Stimulated activated naive B cell treated with anti-CD40 and anti-IgM and Interleukin-4, amounts not matched to agents 10 μg/mL and 1 μg/mL and 100 μg/mL, for 72 hours (primary cell): ENCODE measurements at places on chromosomes 2 and 18.

- peaks cover 49% of the 10 kb centered on the region for H3K4me1 ChIP-seq
- H3K4me3 ChIP-seq, result peak overlapping the region; percentile 60
- H3K36me3 ChIP-seq, result no peaks in the 10 kb centered on the region
- H3K27ac ChIP-seq, result peak overlapping the region; percentile 37
Measured at GRCh38 chr18:74064510-74064909, 83.1 kb downstream of the FBXO15 start.

GRCh38 chr2:30040147-30040546 lies 106.7 kb upstream of the YPEL5 start:
- H3K36me3 ChIP-seq, result no peaks in the 10 kb centered on the region
- no peak for DNase-seq
- H3K27ac ChIP-seq, result no peak overlapping the region
- peaks cover 20% of the 10 kb centered on the region for H3K27me3 ChIP-seq
- no peaks in the 10 kb centered on the region for H3K4me1 ChIP-seq

- H3K4me3 ChIP-seq, result no peak overlapping the region
- H3K27ac ChIP-seq, result no peak overlapping the region
- H3K4me1 ChIP-seq, result no peaks in the 10 kb centered on the region
- no peak for DNase-seq
- H3K27me3 ChIP-seq, result no peaks in the 10 kb centered on the region
- H3K36me3 ChIP-seq, result peaks cover 14% of the 10 kb centered on the region
Measured at GRCh38 chr2:171864357-171864985, 29.6 kb downstream of the SLC25A12 start.

GRCh38 chr2:237760506-237761502 lies 37.8 kb upstream of the RBM44 start:
- no peak for DNase-seq
- no peak overlapping the region for H3K4me3 ChIP-seq
- no peaks in the 10 kb centered on the region for H3K4me1 ChIP-seq
- no peak overlapping the region for H3K27ac ChIP-seq

- H3K36me3 ChIP-seq, result no peaks in the 10 kb centered on the region
- H3K27ac ChIP-seq, result no peak overlapping the region
- no peaks in the 10 kb centered on the region for H3K27me3 ChIP-seq
- DNase-seq, result no peak
- no peak overlapping the region for H3K4me3 ChIP-seq
Measured at GRCh38 chr2:7692657-7693161, 775.5 kb downstream of the RNF144A start.

- no peak for DNase-seq
- no peak overlapping the region for H3K27ac ChIP-seq
- no peaks in the 10 kb centered on the region for H3K36me3 ChIP-seq
- no peaks in the 10 kb centered on the region for H3K4me1 ChIP-seq
- H3K27me3 ChIP-seq, result no peaks in the 10 kb centered on the region
- no peak overlapping the region for H3K4me3 ChIP-seq
Measured at GRCh38 chr2:182506606-182507005, 79.8 kb upstream of the PDE1A start.

- no peaks in the 10 kb centered on the region for H3K27me3 ChIP-seq
- no peaks in the 10 kb centered on the region for H3K36me3 ChIP-seq
- no peak for DNase-seq
- peaks cover 54% of the 10 kb centered on the region for H3K4me1 ChIP-seq
- peak overlapping the region; percentile 45 for H3K4me3 ChIP-seq
Measured at GRCh38 chr2:10305254-10305635, 2.5 kb downstream of the HPCAL1 start.

- no peak overlapping the region for H3K4me3 ChIP-seq
- peaks cover 1% of the 10 kb centered on the region for H3K27me3 ChIP-seq
- no peak for DNase-seq
- H3K27ac ChIP-seq, result no peak overlapping the region
- no peaks in the 10 kb centered on the region for H3K36me3 ChIP-seq
- no peaks in the 10 kb centered on the region for H3K4me1 ChIP-seq
Measured at GRCh38 chr18:8142131-8142711, 467.0 kb upstream of the RAB12 start.

- peaks cover 21% of the 10 kb centered on the region for H3K27me3 ChIP-seq
- no peak for DNase-seq
- no peak overlapping the region for H3K27ac ChIP-seq
- peaks cover 27% of the 10 kb centered on the region for H3K4me1 ChIP-seq
- H3K36me3 ChIP-seq, result peaks cover 17% of the 10 kb centered on the region
Measured at GRCh38 chr18:23141104-23141999, 6.1 kb downstream of the CABLES1 start.

DNA sequence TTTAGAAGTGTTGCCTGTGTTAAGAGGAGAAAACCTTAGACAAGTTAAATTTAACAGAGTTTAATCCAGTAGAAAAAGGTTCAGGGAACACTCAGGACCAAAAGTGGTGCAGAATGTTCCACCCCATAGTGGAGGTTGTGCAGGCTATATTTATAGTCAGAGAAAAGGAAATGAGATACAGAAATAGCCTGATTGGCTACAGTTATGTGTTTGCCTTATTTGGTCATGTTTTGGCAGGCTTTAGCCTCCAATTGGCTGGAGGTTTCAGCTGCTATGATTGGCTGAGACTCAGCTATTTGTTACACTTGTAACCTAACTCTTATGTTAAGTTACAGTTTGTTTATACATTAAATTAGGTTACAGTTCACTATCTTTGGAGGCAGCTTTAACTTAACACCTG lies 4.2 kb downstream of the STAMBP start:
- no peak for DNase-seq
- no peak overlapping the region for H3K4me3 ChIP-seq
- peaks cover 25% of the 10 kb centered on the region for H3K4me1 ChIP-seq
- H3K27me3 ChIP-seq, result no peaks in the 10 kb centered on the region
- no peak overlapping the region for H3K27ac ChIP-seq

DNA sequence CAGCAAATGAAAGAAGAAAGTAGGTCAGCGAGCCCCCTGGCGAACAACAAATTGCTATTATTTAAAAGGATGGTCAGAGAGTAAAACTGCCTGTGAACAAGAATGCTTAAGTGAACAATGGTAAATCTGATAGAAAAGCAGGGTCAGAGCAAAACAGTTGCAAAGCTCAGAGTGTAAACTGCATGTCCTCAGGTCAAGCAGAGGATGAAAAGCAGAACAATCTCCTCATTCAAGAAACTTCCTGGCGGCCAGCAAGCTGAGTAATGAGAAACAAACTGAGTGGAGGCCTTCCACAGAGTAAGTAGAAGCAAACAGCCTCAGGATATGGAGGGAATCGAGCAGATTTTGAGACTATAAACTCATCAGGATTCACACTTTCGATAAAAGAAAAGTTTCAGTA lies 117.9 kb downstream of the PPP1R1C start:
- no peak for DNase-seq
- no peak overlapping the region for H3K27ac ChIP-seq
- H3K36me3 ChIP-seq, result no peaks in the 10 kb centered on the region

DNA sequence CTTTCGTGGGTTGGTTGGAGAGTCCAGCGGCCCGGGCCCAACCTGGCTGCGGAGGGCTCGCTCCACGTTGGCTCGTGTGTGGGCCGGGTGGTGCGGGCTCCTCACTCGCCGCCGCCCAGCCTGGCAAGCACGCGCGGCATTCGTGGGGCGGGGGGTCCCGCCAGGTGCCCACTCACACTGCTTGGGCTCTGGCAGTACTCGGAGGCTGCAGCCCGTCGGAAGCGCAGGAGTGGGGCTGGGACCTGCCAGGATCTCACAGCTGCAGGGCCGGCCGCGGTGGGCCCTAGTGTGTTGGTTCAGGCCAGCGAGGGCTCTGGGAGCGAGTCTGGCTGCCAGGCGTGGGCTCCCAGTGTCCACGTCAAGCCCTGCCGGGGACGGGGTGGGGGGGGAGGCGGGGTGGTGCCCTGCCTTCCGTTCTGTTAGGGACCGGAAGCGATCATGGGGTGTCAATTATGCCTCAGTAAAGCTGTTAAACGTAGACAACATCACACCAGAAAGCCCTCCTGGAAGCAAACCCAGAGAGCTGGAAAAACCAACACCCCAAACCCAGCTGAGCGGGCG lies 1.0 kb upstream of the HS6ST1 start:
- H3K4me1 ChIP-seq, result peaks cover 43% of the 10 kb centered on the region
- H3K4me3 ChIP-seq, result peak overlapping the region; percentile 74
- DNase-seq, result no peak

GRCh38 chr18:2894841-2895370 lies 48.1 kb downstream of the EMILIN2 start:
- no peak for DNase-seq
- peaks cover 64% of the 10 kb centered on the region for H3K36me3 ChIP-seq
- no peak overlapping the region for H3K27ac ChIP-seq
- peaks cover 7% of the 10 kb centered on the region for H3K4me1 ChIP-seq
- H3K4me3 ChIP-seq, result no peak overlapping the region

- DNase-seq, result no peak
- H3K4me1 ChIP-seq, result no peaks in the 10 kb centered on the region
- no peak overlapping the region for H3K4me3 ChIP-seq
- no peaks in the 10 kb centered on the region for H3K36me3 ChIP-seq
- H3K27me3 ChIP-seq, result peaks cover 9% of the 10 kb centered on the region
Measured at GRCh38 chr2:109595644-109596043, 18.1 kb downstream of the SEPTIN10 start.

DNA sequence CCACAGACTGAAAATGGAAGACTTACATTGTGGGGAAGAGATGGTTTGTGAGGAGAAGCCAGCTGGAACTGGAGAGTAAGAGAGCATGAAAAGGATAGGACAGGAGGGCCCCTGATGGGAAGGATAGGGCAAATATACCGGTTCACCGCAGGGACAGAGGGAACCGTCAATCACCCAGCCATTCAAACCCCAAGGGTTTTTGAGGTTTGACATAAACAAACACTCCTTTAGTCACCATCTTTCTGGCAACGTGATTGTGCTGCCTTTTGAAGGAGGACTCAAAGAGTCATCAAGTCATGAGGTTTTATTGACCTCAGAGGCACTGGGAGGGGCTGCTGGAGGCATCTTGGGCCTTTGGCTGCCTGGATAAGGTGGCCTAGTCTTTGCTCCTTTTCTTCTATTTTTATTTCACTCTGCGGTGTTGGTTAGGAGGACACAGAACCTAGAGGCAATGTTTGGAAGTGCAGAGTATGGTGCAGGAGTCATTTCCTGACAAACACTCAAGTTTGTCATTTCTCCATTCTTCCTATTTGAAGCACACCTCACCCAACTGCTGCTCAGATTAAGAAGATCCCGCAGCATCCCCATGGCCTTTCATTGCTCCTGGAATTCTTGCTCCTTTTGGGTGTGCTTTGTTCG lies 487.3 kb upstream of the SPRED2 start:
- no peaks in the 10 kb centered on the region for H3K27me3 ChIP-seq
- H3K27ac ChIP-seq, result no peak overlapping the region
- no peak overlapping the region for H3K4me3 ChIP-seq
- DNase-seq, result no peak
- no peaks in the 10 kb centered on the region for H3K36me3 ChIP-seq

DNA sequence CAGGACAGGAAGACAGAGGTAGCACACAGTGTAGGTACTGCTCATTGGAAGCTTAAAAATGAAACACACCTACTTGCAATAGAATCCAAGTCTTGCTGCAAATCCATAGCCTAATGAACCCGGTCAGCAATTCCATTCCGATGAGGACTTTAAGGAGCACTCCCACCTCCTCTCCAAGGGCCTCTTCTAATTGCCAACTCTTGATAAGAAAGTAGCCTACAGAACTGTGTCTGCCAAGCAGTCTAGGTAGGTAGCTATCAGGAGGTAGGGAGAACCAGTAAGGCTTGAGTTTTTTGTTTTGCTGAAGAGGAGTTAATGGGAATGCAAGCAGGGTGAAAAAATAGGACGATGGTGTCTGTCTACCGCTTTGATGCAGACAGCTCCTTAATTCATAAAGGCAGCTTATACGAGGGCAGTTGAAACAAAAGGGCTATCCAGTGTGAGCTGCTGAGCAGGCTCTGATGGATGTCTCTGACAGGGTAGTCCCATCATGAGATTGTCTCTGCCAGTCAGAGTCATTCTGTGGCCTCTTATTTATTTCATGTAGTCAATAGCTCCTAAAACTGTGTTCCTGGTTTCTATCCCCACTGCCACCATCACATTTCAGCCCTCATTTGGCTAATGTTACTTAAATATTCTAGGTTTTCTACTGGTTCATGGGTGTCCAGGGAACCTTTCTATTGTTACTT lies 155.6 kb upstream of the DNMT3A start:
- no peak for DNase-seq
- H3K27me3 ChIP-seq, result no peaks in the 10 kb centered on the region
- H3K36me3 ChIP-seq, result peaks cover 2% of the 10 kb centered on the region

GRCh38 chr2:14540015-14540414 lies 92.5 kb upstream of the LRATD1 start:
- no peaks in the 10 kb centered on the region for H3K27me3 ChIP-seq
- DNase-seq, result no peak
- no peaks in the 10 kb centered on the region for H3K4me1 ChIP-seq
- no peak overlapping the region for H3K27ac ChIP-seq
- H3K36me3 ChIP-seq, result no peaks in the 10 kb centered on the region

DNA sequence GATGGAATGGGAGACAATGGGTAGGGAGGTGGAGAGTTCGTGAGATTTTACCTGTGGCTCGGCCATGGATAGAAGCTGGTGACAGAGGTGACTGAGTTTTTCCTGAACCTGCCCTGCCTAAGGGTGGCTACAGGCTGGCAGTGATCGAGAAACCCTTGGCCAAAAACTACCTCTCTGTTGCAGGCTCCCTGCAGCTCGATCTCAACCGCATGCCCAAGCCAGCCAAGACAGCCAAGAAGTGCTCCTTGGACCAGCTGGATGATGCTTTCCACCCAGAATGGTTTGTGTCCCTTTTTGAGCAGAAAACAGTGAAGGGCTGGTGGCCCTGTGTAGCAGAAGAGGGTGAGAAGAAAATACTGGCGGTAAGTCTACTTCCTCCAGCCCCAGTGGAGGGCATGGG lies 225.5 kb downstream of the DYSF start:
- peaks cover 11% of the 10 kb centered on the region for H3K27me3 ChIP-seq
- DNase-seq, result no peak
- no peaks in the 10 kb centered on the region for H3K36me3 ChIP-seq
- H3K4me3 ChIP-seq, result no peak overlapping the region
- H3K27ac ChIP-seq, result no peak overlapping the region
- H3K4me1 ChIP-seq, result no peaks in the 10 kb centered on the region

DNA sequence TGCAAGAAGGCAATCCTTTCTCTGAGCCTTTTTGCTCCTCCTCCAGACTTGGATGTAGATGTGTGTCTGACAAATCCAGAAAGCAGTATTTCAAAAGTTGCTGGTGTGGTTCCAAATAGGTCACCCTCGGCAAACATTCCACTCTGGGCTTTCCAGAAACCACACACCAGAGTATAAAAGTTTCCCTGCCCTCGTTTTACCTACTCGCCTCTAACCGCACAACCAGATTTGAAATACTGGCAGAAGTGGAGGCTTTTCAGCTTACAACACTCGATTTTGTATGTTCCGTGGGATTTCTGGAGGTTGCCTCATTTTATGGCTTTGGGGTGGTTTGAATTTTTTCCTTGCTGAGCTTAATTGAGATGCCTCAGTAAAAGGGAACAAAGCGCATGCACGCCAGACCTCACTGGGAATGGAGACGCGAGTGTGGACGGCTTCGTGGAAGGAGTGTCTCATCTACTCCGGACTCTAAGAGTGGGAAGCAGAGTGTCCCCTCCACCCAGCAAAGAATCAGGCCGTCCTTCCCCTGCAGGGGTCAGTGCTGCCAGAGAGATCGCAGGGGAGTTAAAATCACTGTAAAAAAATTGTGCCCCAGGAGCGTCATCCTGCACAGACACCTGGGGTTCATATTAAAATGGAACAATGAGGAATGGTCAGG lies 44.0 kb upstream of the RPL31 start:
- no peak overlapping the region for H3K27ac ChIP-seq
- no peaks in the 10 kb centered on the region for H3K4me1 ChIP-seq
- no peak overlapping the region for H3K4me3 ChIP-seq
- DNase-seq, result no peak

- H3K4me1 ChIP-seq, result no peaks in the 10 kb centered on the region
- no peak overlapping the region for H3K27ac ChIP-seq
- no peaks in the 10 kb centered on the region for H3K36me3 ChIP-seq
- no peak overlapping the region for H3K4me3 ChIP-seq
- H3K27me3 ChIP-seq, result no peaks in the 10 kb centered on the region
- no peak for DNase-seq
Measured at GRCh38 chr2:211948932-211949331, 589.7 kb downstream of the ERBB4 start.
